ENCODE measurements at places on chromosomes 1 and 21.

GRCh38 chr1:198716051-198716450 is 77.2 kb downstream of the PTPRC start:
- no peak for DNase-seq

DNA sequence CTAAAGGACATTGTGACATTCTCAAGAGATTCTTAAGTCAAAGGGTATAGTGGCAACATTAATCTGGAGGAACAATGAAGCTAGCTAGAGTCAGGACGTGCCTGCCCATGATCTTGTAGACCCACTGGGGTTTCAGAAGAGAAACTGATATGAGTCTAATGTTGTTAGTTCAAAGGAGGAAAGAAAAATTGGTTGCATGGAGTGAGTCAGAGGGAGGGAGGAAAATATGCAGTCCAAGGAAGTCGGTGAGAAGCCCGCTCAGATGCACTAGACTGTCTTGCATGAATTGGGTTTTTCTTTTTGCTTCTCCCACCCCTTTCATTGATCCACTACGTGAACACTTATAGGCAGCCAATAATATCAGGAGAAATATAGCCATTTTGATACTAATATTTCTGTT is 53.8 kb upstream of the SYT14 start:
- DNase-seq: no peak

GRCh38 chr1:184771190-184771691 is 16.6 kb upstream of the EDEM3 start:
- DNase-seq: no peak

DNA sequence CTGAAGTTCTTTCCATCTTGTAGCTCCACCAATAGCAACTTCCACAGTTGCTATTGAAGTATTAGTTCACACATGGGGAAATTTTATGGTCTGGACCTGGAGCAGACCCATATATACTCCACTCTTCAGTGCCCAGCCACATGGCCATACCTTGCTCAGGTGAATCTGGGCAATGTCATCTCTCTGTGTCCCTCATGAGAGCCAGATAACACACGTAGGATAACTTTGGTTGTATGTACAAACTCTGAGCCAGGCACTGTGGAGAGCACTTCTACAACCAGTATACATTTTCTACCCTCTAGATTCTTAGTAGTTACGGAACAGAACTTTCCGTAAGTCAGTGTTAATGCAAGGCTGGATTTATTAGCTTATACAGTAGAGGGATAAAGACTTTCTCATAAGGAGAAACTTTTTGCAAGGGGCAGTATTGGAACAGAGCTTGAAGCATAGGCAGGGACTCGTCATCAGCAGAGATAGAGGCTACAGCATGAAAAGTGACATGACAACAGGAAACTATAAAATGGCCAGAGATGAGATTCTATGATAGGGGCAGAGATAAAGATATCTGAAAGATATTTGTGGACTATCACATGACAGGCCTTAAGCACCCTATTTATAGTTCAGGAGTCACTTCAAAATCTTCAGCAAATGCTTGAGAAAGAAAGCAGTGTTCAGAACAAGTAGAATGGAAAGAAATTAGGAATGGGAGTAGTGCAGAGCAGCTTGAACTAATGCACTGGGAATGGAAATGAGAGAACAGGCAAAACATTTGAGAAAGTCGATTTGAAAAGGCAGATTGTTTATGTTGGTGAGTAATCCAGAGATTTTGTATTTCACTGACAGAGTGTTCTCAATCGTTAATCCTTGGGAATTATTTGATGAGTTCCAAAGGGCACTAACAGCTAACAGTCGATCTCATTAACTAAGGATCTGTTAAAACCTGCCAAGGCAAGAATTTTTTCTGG is 481.8 kb downstream of the USP25 start:
- no peak for DNase-seq

DNA sequence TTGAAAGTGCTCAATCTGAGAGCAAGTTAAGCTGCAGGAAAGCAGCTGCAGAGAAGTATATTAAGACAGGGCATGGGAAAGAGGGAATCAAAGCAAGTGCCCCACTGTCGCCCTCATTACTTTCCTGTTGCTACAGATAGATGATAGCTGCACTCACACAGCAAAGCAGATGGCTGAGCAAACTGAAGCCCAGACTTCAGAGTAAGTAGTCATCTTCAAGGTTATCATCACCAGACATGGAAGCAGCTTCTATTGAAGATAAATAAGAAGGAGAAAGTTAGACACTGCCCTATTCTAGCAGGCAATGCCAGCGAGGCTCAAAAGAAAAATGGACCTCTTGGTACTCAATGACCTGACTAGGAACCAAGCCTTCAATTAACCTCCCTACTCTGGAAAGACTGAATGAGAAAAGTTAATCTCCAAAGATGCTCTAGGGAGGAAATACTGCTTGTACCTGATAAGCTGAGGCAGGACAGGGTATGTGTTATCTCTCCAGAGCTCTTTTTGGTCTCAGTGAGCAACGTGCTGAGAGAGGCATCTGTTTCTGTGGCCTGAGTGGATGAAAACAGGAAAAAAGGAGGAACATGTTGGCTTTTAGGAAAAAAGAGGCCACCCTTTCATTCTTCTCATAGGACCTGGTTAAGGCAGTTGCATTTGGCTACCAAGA is 11.1 kb upstream of the MRPL9 start:
- DNase-seq: no peak

DNA sequence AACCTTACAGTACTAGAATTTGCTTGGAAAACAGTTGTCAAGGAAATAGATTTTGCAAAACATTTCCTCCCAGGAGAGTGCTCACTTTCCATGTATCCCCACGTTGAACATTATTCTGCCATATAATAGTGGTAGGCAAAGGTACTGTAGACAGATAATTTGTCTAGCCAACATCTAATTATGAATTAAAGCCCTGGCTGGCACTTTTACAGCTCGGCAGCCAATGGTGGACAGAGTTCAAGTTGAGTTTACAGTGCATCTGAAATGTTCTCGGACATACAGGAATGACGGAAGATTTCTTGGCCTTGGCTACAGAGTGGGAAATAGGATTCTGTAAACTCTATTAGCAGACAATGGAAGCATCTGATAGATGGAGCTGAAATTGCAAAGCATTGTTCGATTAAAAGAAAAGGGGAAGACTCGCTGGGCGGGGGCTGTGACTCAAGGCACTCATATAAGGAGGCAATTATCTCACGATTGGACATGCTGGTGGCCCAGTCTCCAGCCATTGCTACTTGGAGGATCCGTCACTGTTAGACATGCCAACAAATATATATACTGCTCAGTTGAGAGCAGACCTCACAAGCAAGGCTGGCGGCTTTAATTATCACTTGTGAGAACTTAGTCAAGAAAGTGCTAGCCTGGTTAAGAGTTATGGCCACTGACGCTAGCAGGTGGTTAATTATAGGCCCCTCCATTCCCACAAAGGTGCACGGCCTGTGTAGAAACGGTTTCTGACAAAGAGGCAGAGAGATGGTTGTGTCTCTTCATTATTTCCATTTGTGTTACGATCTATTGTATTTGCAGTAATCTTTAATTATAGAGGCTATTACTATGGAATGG is 48.0 kb downstream of the MAN1C1 start:
- DNase-seq: no peak

- DNase-seq: no peak
Measured at GRCh38 chr21:41611966-41612606, 104.1 kb upstream of the TMPRSS2 start.

DNA sequence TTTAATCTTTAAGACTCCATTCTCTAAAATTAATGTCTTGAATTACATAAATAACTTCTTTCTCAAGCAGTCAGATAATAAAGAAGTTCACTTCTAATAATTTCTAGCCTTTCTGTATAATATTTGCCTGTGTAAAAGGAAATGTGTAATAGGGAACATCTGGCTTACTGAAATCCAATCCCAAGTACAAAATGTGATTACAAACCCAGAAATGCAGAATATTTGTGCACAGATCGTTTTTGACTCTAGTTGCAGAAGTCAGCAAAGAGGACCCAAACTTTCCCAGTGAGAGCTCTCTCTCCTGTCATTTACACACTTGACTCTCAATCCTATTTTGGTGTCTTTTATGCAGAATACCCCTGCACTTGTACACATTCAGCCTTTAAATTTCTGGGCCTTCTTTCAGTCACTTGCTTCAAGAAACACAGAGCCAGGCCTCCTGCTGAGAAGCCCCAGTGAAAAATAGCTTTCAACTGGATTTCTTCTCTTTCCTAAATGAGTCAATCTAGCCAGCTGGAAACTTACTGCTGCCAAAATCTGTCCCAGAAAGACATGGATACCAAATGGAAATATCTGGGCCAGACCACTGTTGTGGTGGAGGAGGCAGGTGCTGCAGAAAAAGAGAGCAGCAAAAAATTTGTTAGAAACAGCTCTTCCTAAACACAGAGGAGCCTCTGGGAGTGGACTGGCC is 68.5 kb upstream of the ADAM30 start:
- no peak for DNase-seq

- no peak for DNase-seq
Measured at GRCh38 chr1:198523182-198523950, 17.1 kb downstream of the ATP6V1G3 start.

GRCh38 chr1:7885513-7886404 is 32.9 kb upstream of the UTS2 start:
- DNase-seq: no peak

GRCh38 chr1:168112673-168113305 is 23.9 kb downstream of the GPR161 start:
- no peak for DNase-seq

DNA sequence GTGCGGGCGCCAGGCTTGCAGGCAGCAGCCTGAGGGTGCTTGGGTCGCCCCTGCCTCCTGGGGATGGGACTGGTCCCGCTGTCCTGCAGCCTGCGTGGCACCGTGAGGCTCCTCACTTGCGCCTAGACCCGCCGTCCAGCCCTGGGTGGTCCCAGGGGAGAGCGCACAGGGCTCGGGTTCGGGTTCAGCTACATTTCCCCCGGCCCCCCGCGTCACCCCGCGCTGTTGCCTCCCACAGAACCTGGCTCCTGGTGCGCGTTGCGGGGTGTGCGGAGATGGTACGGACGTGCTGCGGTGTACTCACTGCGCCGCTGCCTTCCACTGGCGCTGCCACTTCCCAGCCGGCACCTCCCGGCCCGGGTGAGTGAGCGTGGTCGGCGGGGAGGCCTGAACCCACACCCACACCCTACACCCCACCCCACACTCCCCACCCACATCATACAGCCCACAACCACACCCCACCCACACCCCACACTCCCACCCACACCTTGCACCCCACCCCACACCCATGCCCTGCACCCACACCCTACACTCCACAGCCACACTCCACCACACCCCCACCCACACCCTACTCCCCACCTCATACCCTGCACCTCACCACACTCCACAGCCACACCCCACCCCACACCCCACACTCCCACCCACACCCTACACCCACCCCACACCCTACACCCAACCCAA is 6.2 kb upstream of the PFKL start:
- DNase-seq: no peak

DNA sequence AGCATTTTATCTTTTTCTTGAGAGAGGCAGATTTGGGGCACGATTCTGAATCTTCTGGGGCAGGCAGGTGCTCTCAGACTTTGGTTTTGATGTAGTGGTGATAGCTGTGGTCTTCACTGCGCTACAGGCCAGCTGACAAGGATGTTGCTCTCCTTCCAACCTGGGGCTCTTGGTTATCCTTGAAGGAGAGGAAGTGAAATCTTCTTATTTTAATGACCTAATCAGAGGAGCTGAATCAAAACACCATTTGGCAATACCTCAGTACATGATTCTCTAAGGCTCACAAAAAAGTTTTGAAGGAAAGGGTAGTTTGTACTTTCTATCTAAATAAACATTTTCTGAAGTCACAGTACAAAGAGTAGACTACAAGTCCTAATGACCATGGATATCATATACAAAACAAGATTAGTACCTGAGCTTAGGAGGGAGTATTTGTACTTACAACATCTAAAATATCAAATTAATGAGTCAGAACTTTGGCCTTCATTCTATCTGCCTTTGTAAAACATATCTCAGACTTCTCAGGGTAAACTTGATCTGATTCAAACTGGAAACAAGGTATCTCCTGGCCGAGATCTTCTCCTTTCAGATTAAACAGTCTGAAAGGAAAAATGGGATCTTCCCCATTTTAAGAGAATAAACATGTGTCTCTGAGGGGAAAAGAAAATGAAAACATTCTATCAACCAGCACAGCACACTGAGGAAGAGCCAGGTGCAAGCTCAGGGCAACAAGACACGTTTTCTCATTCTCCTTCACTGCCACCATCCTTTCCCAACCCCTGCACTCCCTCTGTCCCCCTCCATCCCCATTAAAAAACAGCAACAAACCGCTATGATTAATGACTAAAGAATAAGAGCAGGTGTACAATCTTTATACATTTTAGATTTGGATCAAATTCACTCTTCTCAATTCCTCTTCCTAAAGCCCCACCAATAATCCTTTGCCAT is 69.2 kb downstream of the SH3GLB1 start:
- no peak for DNase-seq

DNA sequence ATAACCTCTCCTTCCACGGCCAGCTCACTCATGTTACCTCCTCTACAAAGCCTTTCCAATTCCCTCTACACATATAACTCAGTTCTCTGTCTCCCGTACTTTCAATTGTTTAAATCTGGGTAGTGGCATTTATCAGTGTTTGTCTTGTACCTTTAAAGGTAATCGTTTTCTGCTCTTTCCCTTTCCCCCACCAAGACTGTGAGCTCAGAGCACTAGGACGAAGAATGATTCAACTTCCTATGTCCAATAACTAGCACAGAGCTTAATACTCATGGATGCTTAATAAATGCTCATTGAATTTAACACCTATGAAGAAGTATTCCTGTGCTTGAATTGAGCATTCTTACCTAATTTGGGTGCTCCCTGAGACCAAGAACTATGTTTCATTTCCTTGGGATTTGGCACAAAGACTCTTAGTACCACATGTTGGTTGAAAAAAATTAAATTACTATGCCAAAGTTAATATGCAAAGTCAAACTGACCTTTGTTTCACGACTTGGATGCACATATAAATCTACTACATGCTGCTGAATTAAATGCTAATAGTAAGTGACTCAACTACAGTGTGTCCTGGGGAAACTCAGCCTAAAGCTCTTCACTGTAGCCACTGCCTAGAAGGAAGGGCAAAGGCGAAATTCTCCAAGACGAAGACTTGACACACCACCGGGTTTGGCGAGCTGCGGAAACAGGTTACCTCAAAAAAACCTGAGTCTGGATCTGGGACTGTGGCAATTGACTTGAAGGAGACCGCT is 30.6 kb upstream of the C1orf185 start:
- DNase-seq: no peak

DNA sequence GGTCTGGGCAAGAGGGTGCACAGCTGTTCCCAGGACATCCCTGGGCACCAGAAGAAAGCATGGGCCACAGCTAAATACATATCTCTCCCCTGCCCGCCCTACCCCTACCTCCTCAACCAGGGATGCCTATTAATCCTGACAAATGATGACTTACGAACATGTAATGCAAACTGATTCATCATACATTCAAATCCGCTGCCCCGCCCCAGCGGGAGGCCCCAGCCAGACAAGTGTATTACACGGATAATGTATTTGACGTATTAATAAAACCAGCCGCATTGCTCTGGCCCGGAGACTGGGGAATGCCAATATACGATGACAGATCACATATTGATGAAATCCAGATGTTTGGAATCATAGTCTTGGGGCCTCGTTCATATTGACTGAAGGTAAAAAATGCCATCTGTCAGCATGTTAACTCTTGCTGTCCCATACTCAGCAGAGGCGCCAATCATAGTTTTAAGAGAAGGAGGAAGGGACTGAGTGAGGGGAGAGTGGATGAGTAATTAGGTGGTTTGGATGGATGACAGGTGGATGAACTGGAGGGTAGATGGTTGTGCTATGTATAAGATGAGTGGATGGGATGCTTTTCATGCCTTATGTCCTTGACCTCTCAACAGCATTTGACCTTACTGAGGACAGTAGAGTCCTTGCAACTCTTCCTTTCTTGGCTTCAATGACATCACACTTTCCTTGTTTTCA is 68.2 kb downstream of the TMEM53 start:
- DNase-seq: no peak

- DNase-seq: no peak
Measured at GRCh38 chr1:200038981-200039848, 11.7 kb downstream of the NR5A2 start.
